ENCODE measurements at places on chromosomes 2 and 18.

- peak; percentile 72 for DNase-seq
These were observed 29.5 kb downstream of the INPP4A start for GRCh38 chr2:98473995-98474780.

- DNase-seq, result no peak
These were observed 111.9 kb upstream of the SYT4 start for GRCh38 chr18:43389163-43389562.

DNA sequence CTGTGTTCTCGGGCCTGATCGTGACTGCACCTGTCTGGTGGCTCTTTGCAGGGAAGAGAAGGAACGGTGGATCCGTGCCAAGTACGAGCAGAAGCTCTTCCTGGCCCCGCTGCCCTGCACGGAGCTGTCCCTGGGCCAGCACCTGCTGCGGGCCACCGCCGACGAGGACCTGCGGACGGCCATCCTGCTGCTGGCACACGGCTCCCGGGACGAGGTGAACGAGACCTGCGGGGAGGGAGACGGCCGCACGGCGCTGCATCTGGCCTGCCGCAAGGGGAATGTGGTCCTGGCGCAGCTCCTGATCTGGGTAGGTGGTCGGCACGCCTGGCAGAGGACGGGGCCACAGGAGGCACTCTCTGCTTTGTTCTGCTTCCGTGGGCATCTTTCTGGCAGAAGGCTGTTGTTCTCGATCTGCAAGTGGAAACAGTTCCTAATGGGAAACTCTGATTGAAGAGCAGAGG, 48.0 kb downstream of the GBX2 start:
- no peak for DNase-seq

DNA sequence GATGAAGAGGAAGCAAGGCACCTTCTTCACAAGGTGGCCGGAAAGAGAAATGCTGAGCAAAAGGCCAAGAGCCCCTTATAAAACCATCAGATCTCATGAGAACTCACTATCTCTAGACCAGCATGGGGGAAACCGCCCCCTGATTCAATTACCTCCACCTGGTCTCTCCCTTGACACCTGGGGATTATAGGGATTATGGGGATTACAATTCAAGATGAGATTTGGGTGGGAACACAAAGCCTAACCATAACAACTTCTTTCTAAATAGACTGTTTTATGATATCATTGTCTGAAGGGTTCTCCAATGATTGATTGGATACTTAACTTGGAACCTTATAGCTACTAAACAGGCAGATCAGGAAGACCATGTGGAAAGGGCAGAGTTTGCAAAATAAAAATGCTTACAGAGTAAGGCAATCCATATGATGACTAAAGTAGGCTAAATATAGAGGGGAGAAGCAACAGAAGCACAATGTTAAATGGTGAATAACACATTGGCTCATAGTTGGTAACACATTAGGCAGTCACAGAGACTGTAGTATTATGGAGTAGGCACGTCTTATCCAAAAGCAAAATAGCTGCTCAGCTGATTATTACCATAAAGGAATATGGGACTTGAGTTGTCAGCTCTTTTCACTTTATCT, 179.0 kb downstream of the BARD1 start:
- DNase-seq, result no peak

- no peak for DNase-seq
These were observed 1328.7 kb upstream of the NXPH2 start for GRCh38 chr2:140108706-140109475.

- DNase-seq, result no peak
These were observed 3.2 kb upstream of the UGT1A6 start for GRCh38 chr2:233689501-233689900.

DNA sequence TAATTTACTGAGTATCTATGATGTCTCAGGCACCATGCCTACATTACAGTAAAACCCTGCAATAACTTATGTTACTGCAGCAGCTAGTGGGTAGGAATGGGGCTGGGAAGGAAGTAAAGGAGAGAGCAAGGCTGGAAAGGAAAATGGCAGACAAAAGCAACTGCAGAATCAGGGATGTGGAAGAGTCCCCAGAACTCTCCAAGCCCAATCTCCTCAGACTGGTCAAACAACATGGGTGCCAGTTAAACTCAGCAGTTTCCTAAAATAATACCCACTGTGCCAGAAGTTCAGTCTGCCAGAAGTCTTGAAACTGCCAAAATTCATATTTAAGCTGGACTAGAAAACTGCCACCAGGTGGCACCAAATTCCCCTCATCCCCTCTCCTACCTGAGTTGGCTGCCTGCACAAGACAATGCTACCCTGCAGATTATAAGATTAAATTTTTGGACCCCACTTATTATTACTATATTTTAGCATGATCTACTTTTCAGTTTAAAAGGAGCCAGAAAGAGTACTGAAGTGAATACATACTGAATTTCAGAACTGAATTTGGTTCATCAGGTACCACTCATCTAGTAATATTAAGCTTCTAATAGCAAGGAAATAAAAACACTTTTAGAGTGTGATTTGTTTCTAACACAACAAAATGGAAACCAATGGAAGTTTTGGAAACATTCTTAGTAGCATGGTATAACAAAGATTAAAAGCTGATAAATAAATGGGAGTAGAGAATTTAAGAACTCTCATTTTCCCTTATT, 86.8 kb upstream of the DNER start:
- DNase-seq, result peak; percentile 59

- peak; percentile 27 for DNase-seq
These were observed 89.6 kb upstream of the NPAS2 start for GRCh38 chr2:100730290-100730868.

DNA sequence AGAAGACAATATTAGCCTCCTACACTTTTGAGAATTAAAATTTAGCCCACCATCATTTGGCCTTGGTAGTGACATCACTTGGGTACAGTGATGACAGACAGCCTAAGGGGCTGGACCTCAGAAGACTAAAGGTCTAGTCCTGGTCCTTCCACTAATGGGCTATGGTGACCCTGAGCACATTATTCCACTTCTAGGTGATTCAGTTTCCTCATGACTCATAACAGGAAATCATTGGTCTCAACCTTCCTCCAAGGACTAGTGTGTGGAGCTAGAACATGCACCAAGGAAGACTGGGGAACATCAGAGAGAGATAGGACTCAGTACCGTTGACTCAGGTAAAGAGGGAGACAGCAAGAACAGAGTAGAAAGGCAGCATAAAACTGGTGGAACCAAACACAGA, 64.0 kb downstream of the TFCP2L1 start:
- DNase-seq, result no peak

All from MM.1S (cell line).